Epithelial cell of prostate (primary cell): ENCODE measurements at places on chromosomes 5 and 9.

DNA sequence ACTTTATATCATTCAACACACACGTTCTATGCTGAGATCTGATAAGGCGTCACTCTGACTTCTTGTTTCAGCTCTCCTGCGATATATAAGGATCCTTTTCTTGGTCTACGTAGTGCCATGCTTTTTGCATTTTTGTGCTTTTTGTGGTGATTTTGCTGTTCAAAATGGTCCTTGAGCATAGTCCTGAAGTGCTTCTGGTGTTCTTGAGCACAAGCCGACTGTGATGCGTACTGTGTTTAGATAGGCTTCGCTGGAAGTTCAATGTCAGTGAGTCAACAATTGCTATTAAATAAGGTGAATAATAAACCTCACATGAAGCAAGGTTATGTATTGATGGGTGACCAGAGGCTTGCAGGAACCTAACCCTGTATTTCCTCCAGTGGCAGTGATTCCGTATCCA lies 46.8 kb downstream of the ACO1 start:
- DNase-seq, result no peak

GRCh38 chr9:110538647-110539041 lies 40.9 kb downstream of the SVEP1 start:
- DNase-seq, result no peak

GRCh38 chr5:82605441-82605973 lies 327.4 kb upstream of the RPS23 start:
- DNase-seq, result no peak

GRCh38 chr5:110159202-110159601 lies 469.5 kb downstream of the MAN2A1 start:
- DNase-seq, result peak; percentile 10

- no peak for DNase-seq
Observed at GRCh38 chr5:59164041-59164830, 581.4 kb downstream of the RAB3C start.

- no peak for DNase-seq
Observed at GRCh38 chr5:33690374-33691135, 201.2 kb downstream of the ADAMTS12 start.

DNA sequence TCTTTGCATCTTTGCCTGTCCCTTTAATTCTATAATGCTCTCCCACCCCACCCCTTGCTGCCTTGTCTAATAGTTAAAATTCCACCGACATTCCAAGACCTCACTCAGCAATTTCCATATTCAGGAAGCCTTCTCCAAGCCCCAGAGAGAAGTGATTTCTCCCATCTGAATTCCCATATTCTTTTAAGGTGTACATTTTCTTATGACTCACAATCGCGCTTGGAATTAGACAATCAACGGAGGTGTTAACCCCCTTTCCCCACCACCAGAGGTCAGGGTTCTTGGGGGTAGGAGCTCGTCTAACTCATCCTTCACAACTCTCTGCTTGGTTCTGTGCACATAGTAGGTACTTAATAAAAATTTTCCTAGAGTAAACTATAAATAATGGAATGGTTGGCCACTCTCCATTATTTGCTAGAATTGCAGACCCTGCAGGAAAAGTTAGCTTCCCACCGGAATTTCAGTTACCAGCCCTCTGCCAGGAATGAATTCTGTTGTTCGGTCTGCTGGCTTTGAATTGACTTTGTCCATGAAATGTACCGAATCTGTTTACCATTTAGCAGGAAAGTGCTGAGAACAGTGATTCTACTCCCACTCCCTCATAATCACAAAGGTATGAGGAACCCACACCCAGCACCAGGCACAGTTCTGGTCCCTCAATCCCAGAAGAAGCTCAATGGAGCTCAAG lies 5.0 kb downstream of the KCNIP1 start:
- DNase-seq, result no peak

GRCh38 chr5:148482697-148483462 lies 99.1 kb downstream of the FBXO38 start:
- no peak for DNase-seq

DNA sequence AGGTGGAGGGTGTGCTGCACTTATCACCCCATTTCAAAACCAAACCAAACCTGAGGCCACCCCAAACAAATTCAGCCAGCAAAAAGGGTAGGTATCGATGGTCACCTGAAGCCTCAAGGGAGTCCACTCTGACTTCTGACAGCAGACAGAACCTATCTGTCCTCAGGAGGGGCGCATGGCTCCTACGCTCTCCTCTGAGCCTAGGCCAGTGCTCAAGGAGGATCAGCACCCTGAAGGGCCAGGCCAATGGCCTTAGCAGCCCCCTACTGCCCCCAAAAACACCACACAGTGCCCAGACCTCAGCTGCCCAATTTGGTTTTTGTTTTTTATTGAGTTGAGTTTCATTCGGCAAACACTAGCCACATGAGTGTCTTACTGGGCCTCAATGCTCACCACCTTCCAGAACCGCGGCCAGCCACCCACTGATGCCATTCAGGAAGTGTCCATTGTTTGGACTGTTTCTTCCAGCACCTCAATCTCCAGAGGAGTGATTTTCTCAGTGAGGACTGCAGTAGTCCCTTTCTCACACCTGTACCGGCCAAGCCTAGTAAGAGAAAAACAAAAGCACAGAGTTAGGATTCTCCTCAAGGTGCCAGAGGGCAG lies 62.0 kb downstream of the PSMB7 start:
- no peak for DNase-seq
